ENCODE measurements at places on chromosomes 3 and 15. TPM values are rescaled to one million over a fixed set of nuclear protein-coding genes. Genes with fewer than 3 reads are reported as not detected.

DNA sequence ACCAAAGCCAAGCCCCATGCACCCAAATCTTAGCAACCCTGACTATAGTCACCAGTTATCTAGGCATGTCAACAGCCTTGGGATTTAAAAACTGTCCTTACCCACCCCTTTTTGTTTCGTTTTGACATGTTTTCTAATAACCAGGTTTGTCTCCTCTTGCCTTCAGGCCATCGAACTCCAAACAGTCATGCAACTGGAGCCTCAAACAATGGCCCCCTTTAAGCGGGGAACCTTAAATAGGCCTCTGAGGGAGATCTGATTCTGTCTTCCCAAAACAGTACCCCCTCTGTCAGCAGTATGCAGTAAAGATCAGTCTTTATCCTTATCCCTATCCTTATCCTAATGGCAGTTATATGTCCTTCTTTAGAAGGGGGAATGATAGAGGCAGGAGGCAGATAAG is 105.7 kb downstream of the DPH6 start:
- no peak for DNase-seq

- no peak for DNase-seq
Measured at GRCh38 chr3:165406425-165406824, 210.2 kb upstream of the SLITRK3 start.

DNA sequence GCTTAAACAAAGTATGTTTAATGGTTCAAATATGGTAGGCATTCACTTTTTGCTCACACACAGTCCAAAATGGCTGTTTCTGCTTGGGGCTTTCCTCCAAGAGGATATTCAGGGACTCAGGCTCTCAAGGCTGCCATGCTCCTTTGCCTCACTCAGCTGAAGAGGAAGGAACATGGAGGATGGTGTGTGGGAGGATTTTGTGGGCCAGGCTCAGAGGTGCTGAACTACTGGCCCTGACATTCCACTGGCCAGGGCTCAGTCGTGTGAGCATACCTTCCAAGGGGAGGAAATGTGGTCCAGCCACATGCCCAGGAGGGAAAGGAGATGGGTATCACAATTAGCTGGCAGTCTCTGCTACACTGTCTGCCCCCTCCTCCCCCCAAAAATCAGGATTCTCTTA is 8.7 kb downstream of the PXYLP1 start:
- DNase-seq: no peak

- no peak for DNase-seq
Measured at GRCh38 chr3:43379343-43379742, 93.0 kb downstream of the SNRK start.

Gene NR1I2
- 206 TPM for total RNA-seq

Gene FHIT
- 5.1 TPM for total RNA-seq

Gene P3H2
- total RNA-seq: 3.9 TPM

Data from left lobe of liver (tissue), 2 donors.